H7 (cell line): ENCODE measurements at places on chromosomes 5 and 9.
A peak's percentile ranks its signal among the peaks of the same experiment; 100 is the strongest.

- no peak for DNase-seq
Measured at GRCh38 chr9:128838338-128838737, 8.7 kb upstream of the SPOUT1 start.

DNA sequence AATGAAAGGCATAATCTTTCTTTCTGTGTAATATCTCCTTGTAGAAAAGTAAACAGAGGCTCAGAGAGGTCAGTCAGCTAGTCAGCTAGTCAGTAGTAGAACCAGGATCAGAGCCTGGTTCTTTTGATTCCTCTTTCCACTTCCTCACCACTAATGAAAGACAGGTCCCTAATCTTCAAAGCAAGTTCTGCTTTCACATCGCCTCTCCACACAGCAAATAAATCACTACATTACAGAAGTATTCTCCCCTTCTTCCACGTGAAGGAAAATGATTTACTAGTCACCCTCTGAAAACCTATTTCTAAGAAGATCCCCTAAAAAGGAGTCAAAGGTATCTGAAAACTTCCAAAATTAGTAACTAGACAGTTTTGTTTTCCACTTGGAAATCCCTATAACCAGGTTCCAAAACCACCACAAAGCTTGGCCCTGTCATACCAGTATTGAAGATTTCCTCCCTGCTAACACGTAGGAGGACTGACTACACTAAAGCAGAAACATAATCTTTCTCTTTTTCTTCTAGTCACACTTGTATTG, 140.5 kb upstream of the TARS1 start:
- DNase-seq = no peak

DNA sequence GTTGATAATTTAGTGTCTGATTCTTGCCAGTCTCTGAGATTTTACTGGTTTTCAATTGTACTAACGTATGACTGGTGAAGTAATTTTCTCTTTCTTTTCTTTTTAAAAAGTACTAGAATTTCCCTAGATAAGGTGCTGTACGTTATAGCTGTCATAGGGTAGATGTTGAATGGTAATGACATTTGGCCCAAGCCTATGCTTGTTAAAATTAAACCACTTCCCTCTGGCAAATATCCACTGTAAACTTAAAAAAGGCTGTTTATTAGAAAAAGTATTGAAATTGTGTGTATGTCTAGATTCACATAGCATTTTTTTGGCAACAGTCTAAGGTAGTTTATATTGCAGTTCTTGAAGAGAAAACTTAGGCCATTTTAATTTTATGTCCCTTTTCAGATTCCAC, 97.6 kb downstream of the NNT start:
- DNase-seq = no peak

DNA sequence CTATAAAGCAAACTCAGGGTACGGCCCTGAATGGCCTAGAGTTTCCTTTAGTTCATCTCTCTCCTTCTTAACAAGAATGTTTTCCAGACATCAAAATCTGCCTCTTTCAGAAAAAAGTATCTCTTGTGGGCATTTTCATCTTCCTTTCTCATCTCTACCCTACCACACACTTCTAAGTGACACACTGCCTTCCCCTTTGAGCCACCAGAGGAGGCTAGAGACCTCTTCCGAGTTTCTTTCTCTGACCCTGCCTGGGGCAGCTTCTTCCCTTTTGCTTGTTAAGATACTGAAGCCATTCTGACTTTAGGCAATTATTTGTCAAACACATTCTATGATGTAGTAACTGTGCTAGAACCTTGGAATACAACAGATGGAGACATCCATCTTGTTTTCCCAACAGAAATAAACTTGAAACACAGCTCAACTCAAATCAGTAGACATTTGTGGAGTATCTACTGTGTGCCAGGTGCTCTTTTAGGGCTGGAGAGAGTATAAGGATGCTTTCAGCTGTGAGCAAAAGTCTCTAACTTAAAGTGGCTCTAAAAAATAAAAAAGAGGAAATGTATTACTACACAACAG, 8.6 kb upstream of the SV2C start:
- peak; percentile 71 for DNase-seq

DNA sequence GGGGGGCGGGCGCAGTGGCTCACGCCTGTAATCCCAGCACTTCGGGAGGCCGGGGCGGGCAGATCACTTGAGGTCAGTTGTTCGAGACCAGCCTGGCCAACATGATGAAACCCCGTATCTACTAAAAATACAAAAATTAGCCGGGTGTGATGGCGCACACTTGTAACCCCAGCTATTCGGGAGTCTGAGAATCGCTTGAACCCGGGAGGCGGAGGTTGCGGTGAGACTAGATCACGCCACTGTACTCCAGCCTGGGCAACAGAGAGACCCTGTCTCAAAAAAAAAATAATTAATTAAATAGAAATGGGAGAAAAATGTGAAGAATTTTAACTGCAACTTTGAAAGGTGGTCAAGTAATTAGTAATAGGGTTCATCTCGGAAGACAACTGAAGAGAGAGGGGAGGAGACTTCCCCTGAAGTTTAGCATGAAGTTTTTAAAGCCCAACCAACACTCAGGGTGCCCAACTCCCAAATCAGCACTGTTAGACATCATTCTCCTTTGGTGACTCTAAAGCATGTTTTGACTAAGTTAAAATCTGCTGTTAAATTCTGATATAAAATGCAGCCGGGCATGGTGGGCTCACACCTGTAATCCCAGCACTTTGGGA, 1.4 kb upstream of the CSNK1A1 start:
- DNase-seq = peak; percentile 38

GRCh38 chr5:136424835-136425584, 59.7 kb upstream of the TRPC7 start:
- DNase-seq = peak; percentile 72

DNA sequence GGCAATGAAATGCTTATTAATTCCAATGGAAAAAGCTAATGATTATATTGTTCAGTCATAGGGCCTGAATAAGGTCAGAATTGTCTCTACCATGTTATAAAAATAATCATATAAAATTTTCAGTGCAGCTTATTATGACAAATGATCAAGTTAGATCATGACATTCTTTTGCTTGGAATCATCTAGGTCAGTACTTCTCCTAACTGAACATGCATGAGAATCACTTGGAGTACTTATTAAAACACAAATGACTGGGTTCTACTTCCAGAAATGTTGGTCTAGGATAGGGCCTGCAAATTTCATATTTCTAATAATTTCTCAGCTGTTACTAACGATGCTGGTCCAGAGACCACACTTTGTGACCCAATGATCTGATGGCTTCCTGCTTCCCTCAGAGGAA, 806.0 kb upstream of the ZNF608 start:
- DNase-seq = no peak

GRCh38 chr9:130179331-130179907, 7.2 kb downstream of the NCS1 start:
- DNase-seq = no peak

DNA sequence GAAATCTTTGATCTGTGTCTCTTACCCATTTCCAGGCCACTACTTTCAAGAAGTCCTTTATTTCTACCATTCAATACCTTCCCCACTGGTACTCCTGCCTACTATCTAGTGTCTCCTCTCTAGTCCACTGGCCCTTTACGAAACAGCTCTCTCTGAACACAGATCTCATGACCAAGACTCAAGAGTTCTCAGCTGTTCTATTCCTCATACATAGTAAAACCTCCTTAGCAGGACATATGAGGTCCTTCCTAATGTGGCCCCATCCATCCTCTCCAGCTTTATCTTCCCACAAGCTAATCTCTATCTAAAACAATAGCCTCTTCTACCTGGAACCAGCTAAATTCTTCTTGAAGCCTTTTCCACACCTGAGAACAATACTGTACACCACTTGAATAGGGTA, 2.6 kb downstream of the TEX10 start:
- DNase-seq = no peak

DNA sequence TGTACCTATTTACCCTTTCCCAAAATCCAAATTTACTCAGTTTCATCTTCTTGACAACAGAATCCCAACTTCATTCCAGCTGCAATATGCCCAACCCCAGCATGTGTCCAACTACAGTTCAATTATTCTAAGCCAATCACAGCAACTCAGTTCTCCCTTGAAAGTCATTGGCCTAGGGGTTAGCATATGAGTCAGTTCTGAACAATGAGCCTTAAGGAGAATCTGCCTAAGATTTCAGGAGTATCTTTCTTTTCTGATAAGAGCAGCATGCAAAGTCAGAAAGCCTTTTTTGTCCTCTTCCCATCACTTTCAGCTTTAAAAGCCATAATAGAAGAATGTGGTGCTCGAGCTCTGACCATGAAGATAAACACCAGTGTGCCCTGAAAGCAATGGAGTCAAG, 44.4 kb upstream of the RASGRF2 start:
- no peak for DNase-seq

GRCh38 chr5:171808951-171809350, 23.3 kb downstream of the SMIM23 start:
- no peak for DNase-seq
